ENCODE measurements at places on chromosomes 5 and 9. TPM values are rescaled to one million over a fixed set of nuclear protein-coding genes. Genes with fewer than 3 reads are reported as not detected.

TGFBI gene
- 79.7 TPM for total RNA-seq

GRCh38 chr9:133647765-133648469, 11.8 kb downstream of the DBH start:
- no peak for DNase-seq

- no peak for DNase-seq
These were observed 5.5 kb upstream of the JADE2 start for GRCh38 chr5:134519989-134520388.

SETX gene
- total RNA-seq: 32.8 TPM

PTPN3 gene
- total RNA-seq: 6.8 TPM

GRCh38 chr5:141757402-141757801, 75.4 kb upstream of the ARAP3 start:
- DNase-seq: no peak

KLF9 gene
- total RNA-seq: 56.2 TPM

- DNase-seq: peak; percentile 25
These were observed 99.9 kb downstream of the MACIR start for GRCh38 chr5:103358305-103358995.

DNA sequence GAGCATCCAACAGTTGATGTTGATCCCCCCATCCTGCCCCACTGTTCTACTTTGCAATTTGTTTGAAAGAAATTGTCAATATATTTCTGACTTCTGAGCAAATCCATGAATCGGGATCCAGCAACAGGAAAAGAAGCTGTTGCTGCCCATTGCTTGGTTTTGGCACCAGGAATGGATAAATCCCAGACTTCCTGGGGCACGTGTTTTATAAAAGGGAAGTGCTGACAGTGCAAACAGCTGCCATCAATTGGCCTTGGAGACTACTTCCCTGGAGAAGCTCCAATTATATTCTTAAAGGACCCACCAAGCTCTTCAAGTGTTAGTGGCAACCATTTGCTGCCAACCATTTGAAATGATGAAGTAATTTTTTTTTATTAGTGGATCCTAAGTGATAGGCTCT, 13.7 kb downstream of the STK32A start:
- no peak for DNase-seq

PHF24 gene
- 0.47 TPM for total RNA-seq

GRCh38 chr5:31850981-31851689, 212.2 kb downstream of the PDZD2 start:
- DNase-seq: no peak

- DNase-seq: no peak
These were observed 270.2 kb downstream of the ELAVL2 start for GRCh38 chr9:23555851-23556250.

RMI1 gene
- total RNA-seq: 3.8 TPM

- DNase-seq: no peak
These were observed 34.7 kb downstream of the LPCAT1 start for GRCh38 chr5:1488882-1489680.

GRCh38 chr5:58446024-58446423, 13.9 kb downstream of the PLK2 start:
- no peak for DNase-seq

GRCh38 chr5:10927608-10928007, 166.6 kb upstream of the DAP start:
- DNase-seq: no peak

DNA sequence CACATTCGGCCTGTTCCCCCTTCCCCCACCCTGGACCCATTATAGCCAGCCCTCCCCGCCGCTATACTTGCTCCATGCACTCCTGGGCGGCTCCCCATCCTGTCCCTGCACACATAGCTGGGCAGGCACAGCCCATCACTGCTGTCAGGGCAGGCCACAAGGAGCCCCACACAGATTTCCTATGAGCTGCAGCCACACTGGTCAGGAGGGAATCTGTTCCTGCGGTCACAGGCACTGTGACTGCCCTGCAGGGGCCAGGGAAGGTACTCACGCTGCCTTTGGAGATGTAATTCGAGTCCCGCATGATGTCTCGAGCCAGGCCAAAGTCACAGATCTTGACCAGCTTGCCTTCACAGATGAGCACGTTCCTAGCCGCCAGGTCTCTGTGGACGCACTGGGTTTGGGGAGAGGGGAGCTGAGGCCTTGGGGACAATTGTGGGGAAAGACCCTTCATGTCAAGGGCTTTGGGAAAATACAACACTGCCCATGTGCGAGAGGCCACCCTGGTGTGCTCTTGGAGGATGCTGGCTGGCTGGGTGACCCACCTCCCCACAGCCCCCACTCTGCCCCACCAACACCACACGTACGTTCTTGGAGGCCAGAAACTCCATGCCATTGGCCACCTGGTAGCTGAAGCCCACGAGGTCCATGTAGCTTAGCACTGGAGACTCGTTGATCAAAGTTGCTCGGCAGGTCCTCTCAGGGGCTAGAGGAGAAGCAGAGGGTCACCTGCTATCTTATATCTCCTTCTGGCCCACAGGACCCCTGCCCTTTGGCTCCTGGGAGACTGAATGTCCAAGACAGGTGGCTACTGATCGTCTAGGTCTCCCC, 34.5 kb upstream of the CSF1R start:
- no peak for DNase-seq

FGFR4 gene
- total RNA-seq: 0.92 TPM

SV2C gene
- not detected for total RNA-seq

GRCh38 chr5:180323941-180324600, 29.1 kb downstream of the GFPT2 start:
- no peak for DNase-seq

DNA sequence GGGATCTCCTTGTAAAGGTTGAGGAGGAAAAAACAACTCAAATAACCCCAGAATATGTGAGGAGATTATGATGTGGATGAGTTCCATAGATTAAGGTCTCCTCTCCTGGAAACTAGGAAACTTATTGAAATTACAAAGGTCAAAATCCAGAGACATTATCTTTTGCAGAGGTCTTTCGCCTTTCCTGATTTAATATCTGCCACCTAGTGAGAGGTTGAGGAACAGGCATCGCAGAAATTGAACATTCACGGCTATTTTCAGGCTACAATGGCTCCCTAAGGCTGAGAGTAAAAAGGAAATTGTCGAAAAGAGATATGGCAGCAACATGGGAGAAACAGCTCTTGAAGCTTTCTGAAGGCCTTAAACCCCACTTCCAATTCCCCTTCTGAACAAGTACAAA, 127.5 kb upstream of the PLCXD3 start:
- no peak for DNase-seq

DNA sequence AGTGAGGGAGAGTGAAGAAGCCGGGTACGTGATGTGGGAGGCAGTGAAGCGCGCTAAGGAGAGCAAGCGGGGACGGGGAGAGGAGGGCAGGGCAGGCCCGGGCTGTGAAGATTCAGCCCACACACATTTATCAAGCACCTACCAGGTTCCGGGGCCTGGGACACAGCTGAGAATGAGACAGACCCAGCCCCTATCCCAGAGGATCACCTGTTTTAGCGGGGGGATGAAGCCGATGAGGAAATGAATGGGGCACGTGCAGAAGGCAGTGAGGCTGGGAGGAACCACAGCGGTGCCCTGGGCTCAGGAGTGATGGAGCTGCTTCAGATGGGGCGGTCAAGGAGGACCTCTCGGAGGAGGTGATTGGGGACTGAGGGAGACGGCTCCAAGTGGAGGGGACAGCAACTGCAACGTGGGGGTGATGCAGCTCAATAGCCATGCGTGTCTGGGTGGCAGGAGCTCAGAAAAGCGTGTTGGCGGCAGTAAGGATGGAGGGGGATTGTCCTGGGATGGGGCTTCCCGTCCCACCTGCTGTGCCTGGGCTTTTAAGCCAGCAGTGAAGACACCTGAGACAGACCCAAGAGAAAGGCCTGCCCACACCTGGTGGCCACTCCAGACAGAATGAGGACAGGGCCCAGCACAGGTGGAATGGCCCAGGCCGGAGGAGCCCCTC, 77.5 kb upstream of the UNC5A start:
- no peak for DNase-seq

- DNase-seq: no peak
These were observed 2.4 kb downstream of the MACIR start for GRCh38 chr5:103260951-103261350.

DNA sequence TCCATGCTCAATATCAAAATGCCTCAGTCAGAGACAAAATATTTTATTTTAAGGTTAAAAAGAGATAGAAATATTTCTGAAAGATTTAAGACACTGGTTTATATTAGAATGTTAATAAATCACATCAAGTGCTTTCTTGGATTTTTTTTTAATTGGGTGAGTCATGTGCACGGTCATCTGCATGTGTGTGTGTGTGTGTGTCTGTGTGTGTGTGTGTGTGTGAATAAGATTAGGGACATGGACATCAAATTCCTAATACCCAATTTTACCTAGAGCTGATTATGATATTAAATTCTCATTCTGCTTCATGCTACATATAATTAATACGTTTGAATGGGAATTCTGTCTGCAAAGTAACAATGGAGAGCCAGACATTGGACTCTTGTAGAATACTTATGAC, 122.9 kb downstream of the BASP1 start:
- no peak for DNase-seq

DNA sequence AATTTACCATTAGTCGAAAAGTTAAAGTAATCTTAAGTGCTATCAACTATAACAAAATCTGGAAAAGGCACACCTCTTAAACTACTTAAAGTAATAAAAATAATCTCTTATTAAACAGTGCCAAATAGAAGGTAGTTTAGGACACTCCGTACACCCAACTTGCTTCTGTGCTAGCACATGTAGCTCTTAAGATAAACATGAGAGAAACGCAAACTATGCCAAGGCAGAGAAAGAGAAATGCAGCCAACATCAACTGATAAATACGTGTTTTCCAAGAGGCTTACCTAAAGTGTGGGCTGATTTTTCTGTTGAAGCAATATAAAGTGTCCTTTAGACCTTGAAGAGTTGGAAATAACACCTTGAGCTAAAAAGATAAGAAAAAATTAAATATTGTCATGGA, 480.6 kb upstream of the DAB2 start:
- no peak for DNase-seq

GRCh38 chr9:131823701-131824146, 83.8 kb upstream of the RAPGEF1 start:
- no peak for DNase-seq

DNA sequence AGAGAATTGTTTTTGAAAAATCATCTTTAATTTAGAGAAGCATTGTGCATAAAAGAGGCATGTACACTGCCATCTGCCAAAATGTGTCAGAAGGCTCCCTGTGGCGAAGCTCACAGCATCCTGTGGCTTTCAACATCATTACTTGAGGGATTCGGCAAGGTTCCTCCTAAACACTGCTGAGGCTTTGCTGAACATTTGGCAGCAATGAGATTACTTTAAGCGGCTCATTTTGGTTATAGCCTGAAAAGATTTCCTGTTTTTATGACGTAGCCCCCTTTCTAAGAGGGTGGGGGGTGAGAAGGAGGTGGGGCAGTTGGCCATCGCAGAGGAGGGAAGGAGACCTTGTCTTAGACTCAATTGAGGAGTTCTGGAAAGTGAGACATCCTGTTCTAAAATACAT, 469.4 kb downstream of the RASEF start:
- DNase-seq: no peak

ADRA1B gene
- total RNA-seq: 2.9 TPM

YTHDC2 gene
- total RNA-seq: 12.6 TPM

GRCh38 chr9:15606643-15607472, 54.0 kb downstream of the CCDC171 start:
- no peak for DNase-seq

AGXT2 gene
- total RNA-seq: not detected

CATSPER3 gene
- 0.68 TPM for total RNA-seq

GRCh38 chr5:146467760-146468159, 20.6 kb downstream of the TCERG1 start:
- DNase-seq: no peak

DNA sequence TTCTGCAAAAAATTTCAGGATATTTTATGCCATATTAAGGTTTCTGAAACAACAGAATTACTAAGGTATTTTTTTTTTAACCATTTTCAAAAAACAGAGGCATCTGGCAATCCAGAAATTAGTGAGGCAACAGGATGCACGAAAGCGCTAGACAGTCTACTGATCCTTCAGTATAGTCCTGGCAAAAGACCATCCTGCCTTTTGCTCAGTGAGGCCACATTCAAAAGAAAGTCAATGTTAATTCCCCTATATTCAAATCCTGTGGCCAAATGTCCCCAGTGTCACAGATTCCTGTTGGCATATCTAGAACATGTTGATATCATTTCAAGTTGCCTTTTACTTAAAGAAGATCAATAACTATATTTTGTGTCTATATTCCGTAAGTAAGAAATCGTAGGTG, 13.1 kb upstream of the NFIB start:
- no peak for DNase-seq

DNA sequence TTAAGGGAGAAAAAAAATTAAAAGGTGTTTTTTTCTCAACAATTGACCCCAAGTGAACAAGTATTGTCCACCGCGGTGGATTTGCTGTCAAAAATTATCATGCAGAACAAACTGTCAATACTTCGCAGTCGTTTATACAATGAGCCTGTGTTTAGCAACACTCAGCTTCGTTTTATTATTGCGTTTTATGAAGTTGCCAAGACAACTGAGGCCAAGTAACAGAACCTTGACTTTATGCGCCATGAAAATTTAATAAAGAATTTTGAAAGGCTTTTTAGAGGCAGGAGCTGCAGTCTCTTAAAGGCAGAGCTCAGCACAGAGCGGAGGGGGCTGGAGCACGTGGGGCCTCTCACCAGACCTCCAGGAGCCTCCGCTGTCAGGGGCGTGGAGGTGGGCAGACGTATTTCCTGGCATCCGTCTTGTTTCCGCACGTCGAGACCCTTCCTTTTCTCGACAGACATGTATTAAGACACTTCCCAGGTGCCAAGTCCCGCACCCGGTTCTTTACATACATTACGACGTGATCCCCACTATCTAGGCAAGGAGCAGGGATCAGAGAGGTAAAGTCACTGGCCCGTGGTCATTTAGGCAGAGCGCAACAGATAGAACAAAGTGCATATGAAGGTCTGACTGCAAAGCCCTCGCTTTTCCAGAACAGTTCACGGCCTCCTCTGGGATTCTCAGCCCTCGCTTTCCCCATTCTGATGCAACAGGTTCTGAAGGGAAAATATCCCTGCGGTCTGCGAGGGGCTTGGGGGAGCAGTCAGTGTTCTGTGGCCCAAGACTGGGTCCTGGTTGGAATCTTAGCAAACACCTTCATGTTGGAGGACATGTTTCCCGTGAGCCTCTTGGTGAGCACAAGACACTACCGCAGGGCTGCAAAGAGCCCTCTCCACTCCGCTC, 164.4 kb downstream of the DAB2IP start:
- DNase-seq: no peak

- peak; percentile 80 for DNase-seq
These were observed 6.4 kb upstream of the SLC12A7 start for GRCh38 chr5:1118231-1118698.

GRCh38 chr5:17448877-17449276, 49.2 kb upstream of the TAF11L2 start:
- no peak for DNase-seq

- no peak for DNase-seq
These were observed 374.0 kb downstream of the ZNF608 start for GRCh38 chr5:124372457-124372856.

GRCh38 chr5:14436801-14437542, 144.6 kb upstream of the OTULINL start:
- DNase-seq: no peak

GRCh38 chr9:38096238-38096805, 27.3 kb upstream of the SHB start:
- no peak for DNase-seq

ECSCR gene
- total RNA-seq: 21.6 TPM
